Right lung (tissue), 10 donors: ENCODE measurements at places on chromosomes 12 and 14. TPM values are rescaled to one million over a fixed set of nuclear protein-coding genes. Genes with fewer than 3 reads are reported as not detected.

ITGB7 gene
- polyA plus RNA-seq = 1.8 TPM

GRCh38 chr14:70108419-70108818, 80.3 kb downstream of the SLC8A3 start:
- no peak for DNase-seq

DNA sequence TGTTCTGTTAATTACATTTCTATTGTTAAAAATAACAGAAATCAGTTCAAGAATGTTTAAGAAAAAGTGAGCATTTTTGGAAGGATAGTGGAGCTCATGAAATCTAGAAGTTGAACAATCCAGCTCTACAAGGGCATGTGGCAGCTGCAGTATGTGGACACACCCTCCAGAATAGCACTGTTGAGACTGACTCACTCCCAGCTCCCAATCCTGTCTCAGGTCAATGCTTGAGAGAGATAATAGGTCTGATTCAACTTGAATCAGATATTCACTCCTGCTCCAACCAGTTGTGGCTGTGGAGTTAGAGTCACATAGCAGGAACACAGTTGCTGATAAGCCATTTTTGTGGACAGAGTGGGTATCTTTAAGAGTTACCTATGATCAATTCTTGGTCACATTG, 113.0 kb upstream of the NTF3 start:
- no peak for DNase-seq

- no peak for DNase-seq
Observed at GRCh38 chr12:103745962-103746361, 95.1 kb downstream of the NT5DC3 start.

- DNase-seq = no peak
Observed at GRCh38 chr14:54631016-54631415, 64.1 kb downstream of the SAMD4A start.

SRGAP1 gene
- polyA plus RNA-seq = 9.0 TPM

DNA sequence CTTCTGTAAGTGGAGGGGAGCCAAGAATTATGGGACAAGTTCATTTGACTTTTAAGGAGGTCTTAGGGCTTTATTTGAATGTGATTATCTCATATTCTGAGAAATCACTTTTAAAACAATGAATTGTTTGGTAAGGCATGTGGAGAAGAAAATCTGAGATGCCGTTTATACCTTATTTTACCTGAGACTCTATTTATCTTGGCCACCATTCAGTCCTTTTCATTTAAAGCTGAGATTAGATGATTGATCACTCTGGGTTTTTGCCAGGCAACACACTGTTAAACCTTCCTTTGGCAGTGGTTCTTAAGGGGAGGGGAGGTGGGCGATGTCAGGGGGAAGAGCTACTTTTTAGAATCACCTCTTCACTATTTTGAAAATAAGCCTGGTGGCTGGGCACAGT, 11.4 kb downstream of the CAND1 start:
- DNase-seq = no peak

WNT1 gene
- not detected for polyA plus RNA-seq

GRCh38 chr14:92645841-92646478, 102.5 kb downstream of the LGMN start:
- no peak for DNase-seq

DNA sequence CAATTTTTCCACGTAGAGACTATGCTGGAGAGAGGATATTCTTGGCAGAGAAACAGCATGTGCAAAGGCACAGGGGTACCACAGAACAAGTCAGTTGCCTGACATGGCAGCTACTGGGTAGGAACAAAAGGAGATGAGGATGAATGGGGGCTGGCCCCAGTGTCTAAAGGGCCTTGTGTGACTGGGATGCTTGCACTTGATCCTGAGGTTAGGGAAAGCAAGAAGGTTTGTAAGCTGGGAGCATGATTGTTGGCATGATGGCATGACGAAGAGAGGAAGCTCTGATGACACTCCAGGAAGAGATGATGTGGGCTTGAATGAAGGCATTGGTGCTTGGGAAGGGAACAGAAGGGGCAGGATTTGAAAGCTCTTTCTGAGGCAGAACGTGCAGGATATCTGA, 139.1 kb downstream of the ZFP36L1 start:
- DNase-seq = no peak

DNA sequence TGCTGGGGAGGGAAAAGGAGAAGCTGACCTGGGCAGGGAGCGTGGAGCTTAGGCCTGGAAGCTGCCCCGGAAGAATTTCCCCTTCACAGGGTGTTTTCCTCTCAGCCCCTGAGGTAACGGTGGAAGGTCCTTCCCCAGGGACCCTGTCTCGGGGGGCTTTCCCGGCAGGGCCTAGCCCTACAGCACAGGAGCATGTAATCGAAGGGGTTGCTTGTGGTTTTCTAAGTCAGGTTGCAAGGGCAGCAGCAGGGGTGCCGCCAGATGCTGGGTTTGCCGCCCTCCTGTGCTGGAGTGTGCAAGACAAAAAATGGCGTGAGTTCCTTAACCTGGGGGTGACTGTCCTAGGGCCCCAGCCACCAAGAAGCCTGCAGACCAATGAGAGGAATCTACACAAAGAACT, 1.6 kb upstream of the KRT74 start:
- no peak for DNase-seq

DNA sequence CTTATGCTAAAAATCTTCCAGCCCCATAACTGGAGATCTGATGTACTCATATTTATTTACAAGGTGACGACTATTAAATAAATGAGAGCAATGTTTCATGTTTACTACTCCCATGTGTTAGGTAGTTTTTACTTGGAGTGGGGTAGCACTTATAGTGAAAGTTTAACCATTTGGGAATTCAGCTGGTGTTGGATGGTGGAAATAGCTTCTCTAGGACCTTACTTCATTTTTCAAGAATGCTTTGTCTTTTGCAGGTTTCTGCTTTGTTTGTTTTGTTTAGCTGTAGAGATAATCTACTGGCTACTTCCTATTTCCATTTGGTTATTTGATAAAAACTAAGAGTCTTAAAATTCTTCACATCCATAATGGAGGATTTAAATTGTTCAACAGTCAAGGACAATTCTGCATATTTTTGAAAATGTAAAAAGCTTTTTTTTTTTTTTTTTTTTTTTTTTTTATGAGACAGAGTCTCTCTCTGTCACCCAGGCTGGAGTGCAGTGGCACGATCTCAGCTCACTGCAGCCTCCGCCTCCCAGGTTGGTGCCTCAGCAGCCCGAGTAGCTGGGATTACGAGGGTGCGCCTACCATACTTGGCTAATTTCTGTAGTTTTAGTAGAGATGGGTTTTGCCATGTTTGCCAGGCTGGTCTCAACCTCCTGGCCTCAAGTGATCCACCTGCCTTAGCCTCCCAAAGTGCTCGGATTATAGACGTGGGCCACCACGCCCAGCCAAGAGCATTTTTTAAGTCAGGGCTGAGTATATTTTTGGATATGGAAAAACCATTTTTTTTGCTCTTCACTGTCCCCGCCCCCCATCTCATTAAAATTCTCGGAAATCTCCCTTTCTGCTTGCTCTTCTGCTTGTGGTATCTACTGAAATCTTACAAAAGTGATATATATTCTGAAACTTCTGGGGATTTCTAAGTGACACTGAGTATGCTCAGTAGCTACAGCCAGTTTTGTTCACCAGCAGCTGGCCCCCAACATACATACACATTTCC, 1.4 kb upstream of the ABCD2 start:
- peak; percentile 1 for DNase-seq

DNA sequence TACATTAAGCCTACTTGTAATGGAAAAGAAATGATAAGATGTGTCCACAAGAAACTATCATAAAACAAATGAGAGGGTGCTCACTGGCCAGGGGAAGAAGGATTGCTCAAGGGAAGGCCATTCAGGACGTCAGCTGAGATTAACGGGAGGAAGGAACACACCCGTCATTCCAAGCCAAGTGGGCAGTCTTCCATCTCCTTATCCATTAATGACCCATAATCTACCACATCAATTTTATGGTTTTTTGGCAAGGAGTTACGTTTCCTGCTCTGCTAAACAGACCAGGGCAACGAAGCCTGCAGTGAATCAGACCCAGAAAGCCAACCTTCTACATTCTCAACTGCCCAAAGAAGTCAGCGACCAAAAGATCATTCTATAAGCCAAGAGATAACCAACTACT, 25.1 kb downstream of the PRKAB1 start:
- DNase-seq = peak; percentile 71

LMO3 gene
- polyA plus RNA-seq = 12.0 TPM

DNA sequence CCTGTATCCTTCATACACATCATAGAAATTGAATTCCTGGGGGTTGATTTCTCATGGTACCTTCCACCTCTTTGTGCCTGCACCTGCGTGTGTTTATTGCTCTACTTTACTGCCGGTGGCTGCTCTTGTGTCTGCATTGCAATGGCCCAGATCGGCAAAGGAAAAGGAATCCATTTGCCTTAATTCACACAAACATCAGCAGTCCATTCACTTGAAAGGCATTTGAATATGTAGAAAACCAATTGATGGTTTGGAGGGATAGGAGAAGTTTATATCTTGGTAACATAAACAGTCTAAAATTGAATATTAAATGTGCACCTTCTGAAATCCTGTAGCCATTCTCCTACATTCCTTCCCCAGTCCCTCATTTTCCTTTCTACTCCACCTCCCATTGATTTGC, 74.0 kb downstream of the SNAPC1 start:
- DNase-seq = no peak

GZMB gene
- polyA plus RNA-seq = 0.98 TPM

DNA sequence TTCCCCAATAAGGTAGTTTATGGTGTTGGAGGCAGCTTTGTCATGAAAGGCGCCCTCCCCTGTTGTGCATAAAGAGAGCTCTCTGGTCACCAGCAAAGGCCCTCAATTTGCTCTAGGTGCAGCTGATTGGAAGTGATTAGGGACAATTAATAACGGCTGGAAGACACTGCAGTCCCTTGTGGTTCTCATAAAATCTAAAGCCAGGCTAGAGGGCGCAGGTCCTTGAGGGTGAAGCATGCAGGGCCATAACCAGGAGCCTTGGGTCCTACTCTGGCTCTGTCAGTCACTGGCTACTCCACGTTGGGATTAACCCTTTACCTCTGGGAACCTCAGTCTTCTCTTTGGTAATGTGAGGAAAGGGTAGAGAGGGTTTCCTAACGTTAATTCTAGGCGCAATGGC, 1.9 kb downstream of the DAAM1 start:
- DNase-seq = no peak

DNA sequence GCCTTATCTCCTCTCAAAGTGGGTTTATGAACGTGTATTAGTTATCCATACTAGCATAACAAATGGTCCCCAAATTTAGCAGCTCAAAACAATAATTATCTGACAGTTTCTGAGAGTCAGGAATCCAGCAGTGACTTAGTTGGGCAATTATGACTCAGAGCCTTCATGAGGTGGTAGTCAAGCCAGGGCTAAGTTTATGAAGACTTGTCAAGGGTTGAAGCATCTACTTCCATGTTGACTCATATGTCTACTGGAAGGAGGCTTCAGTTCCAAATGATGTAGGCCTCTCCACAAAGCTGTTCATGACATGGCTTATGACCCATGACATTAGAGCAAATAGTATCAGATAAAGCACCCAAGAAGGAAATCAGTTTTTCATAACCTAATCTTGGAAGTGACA, 73.2 kb downstream of the IPO8 start:
- no peak for DNase-seq

ZNF641 gene
- 26.6 TPM for polyA plus RNA-seq

DNA sequence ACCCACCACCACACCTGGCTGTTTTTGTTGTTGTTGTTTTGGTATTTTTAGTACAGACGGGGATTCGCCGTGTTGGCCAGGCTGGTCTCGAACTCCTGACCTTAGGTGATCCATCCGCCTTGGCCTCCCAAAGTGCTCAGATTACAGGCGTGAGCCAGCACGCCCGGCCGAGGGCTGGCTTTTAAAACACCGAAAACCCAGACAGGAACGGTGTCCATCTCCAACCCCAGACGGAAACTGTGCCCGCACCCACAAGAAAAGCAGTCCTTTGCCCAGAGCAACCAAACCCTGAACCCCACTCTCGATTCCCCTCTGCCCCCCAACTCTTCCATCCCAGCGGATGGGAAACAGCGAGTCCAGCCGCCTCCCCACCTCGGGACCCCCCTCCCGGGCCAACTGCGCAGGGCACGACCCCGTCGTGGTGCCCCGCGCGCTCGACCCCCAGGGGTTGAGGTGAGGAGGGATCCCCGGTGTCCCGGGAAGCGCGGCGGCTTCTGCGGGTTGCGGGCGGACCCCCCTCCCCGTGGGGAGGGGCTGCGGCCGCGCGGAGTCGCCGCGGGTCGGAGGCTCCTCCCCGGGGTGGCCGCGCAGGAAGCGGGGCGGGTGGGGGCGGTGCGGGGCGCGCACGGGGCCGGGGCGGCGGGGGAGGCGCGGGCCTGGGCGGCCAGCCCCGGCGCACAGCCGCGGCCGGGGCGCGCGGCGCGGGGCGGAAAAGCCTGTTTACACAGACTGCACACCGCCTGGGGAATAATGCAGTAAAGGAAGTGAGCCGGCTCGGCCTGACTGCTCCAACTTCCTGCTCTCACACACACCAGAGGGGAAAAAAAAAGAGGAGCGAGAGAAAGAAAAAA, at the start of gene ELK3:
Gene ELK3 (plus strand): TSS at position 651 of the 851 bp plus-strand sequence.
- DNase-seq = no peak

DNA sequence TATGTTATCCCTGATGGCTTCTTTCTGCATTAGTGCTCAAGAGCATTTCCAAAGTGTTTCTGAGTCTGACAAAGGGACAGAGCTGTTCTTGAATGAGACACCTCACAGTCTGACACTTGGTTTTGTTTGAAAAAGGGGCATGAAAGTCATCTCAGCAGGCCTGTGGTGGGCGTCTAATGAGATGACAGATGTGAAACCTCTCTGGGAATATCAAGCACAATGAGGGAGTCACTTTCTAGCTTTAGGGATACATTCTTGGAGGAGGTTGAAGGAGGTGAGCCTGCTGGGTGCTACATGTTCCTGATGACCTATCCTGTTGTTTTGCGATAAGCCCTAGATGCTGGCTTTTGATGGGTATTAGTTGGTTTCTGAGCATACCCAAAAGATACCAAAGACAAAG, 290.5 kb downstream of the NUAK1 start:
- DNase-seq = no peak

- no peak for DNase-seq
Observed at GRCh38 chr12:30977124-30977523, 50.6 kb downstream of the TSPAN11 start.

GRCh38 chr14:60222820-60223219, 26.2 kb upstream of the PPM1A start:
- no peak for DNase-seq

ANKRD33 gene
- not detected for polyA plus RNA-seq
